ENCODE measurements at places on chromosomes 1 and 21.

DNA sequence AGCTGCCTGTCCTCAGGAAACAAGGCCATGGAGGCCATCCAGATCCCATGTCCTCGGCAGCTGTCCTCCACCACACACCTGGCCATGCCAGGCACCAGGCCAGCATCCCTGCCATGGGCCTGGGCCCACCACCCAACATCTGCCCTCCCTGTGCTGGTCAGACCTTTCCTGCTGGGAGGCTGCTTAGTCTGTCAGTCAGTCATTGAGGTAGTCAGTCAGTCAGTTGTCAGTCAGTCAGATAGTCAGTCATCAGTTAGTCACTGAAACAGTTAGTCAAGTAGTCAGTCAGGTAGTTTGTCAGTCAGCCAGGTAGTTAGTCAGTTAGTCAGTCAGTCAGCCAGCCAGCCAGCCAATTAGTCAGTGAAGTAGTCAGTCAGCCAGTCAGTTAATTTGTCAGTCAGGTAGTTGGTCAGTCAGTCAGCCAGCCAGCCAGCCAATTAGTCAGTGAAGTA is 17.2 kb downstream of the KRTAP10-1 start:
- DNase-seq = no peak

DNA sequence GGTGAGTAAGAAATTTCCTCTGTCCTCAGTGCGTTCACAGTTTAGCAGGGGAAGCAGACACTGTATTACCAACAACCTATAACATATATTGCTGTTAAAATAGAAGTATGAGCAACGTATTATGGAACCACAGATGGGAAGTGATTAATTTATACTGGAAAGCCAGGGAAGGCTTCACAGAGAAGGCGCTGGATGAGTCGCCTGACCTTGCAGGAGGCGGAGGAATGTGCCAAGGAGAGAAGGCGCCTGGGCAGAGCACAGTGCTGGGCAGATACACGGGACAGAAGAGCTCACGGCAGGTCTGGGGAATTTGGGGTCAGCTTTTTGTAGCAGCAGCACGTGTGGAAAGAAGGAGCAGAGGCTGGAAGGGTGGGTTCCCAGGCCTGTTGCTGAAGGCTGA is 116.3 kb downstream of the DHRS3 start:
- DNase-seq = no peak

DNA sequence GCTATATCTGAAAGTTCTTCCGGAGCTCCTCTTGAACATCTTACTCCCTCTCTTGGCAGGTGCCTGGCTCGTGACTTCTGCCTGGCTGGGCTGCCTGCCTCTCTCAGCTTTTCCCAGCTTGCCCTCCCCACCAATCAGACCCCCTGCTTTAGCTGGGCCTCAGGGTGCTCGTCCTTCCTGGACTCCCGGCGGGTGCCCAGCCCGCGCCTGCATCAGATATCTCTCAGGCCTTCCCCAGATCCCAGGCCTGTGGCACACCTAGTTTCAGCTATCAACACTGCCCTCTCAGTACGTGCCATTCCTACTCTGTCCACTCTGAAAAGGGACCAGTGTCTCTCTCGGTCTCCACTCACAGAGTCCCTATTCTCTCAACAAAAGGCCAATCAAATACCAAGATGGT is 96.5 kb upstream of the CLDN14 start:
- no peak for DNase-seq

DNA sequence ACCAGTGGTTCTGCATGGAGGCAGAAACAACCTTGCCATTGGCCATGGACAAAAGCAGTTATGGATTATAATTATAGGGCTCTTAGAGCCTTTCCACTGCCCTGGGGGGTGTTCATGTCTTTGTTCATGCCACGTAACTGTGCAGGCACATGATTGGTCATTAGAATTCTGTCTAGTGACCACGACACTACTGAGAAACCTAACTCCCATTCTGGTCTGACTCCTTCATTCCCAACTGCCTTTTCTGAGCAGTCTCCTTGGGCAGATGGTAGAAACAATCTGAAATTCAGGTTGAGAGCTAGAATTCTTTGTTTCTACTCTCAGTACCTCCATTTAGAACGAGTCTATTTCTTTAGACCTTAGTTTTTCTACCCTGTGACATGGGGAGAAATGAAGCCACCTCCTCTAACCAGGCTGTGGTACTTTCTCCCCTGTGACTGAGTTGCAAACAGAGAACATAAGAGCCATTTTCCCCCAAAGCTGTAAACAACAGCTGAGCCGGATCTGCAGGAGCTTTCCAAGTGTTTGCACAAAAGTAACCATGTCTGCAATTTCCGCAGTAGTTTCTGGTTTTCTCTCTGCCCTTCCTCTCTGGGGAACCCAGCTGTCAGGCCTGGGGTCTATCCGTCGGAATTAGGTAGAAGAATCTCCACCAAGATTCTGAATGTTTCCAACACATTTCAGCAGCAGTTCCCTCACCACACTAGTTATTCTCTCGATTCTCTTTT is 37.7 kb upstream of the IPO9 start:
- no peak for DNase-seq

DNA sequence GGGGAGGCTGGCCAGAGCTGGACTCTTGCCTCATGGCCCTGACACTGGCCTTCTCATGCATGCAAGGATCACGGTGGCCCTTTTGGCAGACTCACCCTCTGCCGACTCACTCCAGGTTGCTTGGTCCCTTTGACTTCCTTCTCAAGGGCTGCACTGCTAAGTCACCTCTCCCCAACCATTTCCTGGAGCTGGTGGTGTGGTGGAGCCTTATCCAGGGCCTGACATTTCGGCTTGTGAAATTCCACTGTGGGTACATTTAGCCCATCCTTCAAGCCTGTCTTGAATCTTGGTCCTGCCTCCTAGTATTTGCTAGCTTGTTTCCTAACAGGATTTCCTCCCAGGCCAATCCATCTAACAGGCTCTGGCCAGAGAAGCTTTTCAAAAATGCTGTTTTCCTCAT is 52.6 kb upstream of the JUN start:
- no peak for DNase-seq

GRCh38 chr1:72521659-72522058 is 239.3 kb upstream of the NEGR1 start:
- no peak for DNase-seq

- no peak for DNase-seq
Observed at GRCh38 chr1:30696831-30697230, 26.6 kb downstream of the MATN1 start.

- no peak for DNase-seq
Observed at GRCh38 chr1:209667708-209668107, 7.5 kb upstream of the G0S2 start.

GRCh38 chr1:233668725-233669294 is 54.9 kb downstream of the KCNK1 start:
- DNase-seq = no peak

- no peak for DNase-seq
Observed at GRCh38 chr1:168477792-168478191, 66.0 kb downstream of the XCL2 start.

GRCh38 chr1:245800901-245801605 is 646.3 kb downstream of the KIF26B start:
- DNase-seq = no peak

- DNase-seq = no peak
Observed at GRCh38 chr1:19220080-19220846, 10.2 kb upstream of the UBR4 start.

GRCh38 chr1:39895731-39896480 is 5.8 kb downstream of the MYCL start:
- no peak for DNase-seq

- DNase-seq = no peak
Observed at GRCh38 chr1:221137666-221138065, 258.4 kb downstream of the HLX start.

DNA sequence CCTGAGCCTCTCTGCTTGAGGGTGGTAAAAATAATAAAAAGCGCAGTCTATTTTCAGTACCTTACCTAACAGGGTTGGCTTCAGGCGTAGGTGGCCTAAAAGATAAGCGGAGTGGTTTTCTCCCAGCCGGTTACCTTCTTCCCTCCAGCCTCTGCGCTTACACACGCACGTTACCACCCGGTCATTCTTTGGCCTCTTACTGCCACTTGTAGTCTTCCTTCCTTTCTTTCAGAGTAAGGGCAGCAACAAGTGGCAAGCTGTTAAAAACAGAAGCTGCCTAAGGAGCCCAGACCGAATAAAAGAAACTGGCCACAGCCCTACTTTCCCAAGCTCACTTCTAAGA is 35.4 kb downstream of the CLCA1 start:
- DNase-seq = no peak

- DNase-seq = no peak
Observed at GRCh38 chr21:45478816-45479669, 63.2 kb downstream of the SLC19A1 start.

DNA sequence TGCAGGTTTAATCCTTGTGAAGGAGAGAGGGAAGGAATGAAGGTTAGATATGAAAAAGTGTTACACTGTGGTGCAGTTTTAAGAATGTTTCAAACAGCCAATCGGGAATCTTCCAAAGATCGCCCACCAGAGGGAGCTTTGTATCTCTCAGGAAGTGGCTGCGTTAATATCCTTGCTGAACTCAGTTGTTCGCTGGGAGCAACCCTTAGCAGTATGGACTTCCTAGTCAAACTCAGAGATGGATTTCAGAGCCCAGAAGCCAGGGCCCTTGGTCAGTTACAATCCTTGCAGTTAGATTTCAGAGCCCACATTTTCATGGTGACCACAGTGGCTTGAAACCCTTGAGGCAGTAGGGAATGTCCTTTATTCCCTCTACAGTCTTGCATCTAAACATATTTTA is 136.2 kb downstream of the NTNG1 start:
- no peak for DNase-seq

- no peak for DNase-seq
Observed at GRCh38 chr1:41053316-41053715, 31.8 kb upstream of the SLFNL1 start.

DNA sequence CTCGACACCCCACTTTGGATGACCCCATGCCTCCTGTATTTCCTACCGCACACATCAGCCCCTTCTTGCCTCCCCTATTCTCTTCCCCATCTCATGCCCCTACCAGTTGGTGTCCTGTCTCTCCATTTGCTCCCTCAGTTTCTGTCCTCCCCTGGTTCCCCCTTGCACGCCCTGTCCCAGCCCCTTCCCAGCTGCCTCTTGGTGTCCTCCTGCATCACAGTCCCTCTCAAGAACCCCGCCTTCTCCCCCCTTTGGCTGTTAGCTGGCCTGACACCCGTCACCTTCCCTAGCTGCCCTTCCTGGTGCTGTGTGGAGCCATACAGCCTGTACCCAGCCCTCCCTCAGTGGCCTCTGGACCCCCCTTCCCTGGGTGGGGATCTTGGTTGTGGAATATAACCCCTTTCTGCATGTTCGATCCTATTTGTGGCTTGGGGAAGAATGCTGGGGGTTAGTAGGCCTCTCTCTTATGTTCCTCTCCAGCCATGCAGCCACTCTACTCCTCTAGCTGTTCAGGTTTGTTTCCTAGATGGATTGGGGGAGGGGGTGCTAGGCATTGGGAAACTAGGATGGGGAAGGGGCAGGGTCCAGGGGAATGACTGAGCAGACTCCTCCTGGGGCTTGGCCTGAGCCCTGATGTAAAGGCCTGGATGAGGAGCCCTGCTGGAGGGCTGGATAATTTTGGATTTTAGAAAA is 41.4 kb upstream of the NFASC start:
- no peak for DNase-seq

GRCh38 chr1:96643519-96643918 is 78.1 kb upstream of the PTBP2 start:
- DNase-seq = no peak

- no peak for DNase-seq
Observed at GRCh38 chr21:34807146-34807880, 138.5 kb downstream of the CLIC6 start.

DNA sequence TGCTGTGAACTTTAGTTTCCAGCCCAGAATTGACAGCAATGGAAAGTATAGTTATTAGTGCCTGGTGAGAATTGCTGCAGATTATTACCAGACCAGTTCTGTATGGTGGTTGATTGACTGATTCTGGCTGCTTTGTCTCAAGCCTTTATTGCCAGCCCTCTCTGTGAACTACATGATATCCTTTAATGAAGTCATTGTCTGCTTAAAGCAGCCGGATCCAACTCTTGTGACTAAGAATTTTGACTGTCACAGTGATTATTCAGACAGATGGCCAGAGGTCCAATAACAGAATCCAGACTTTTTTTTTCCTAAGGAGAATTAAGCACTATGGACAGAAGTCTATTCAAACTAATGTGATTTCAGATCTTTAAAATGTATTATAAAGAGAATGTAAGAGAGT is 1548.6 kb upstream of the B3GALT2 start:
- DNase-seq = no peak

DNA sequence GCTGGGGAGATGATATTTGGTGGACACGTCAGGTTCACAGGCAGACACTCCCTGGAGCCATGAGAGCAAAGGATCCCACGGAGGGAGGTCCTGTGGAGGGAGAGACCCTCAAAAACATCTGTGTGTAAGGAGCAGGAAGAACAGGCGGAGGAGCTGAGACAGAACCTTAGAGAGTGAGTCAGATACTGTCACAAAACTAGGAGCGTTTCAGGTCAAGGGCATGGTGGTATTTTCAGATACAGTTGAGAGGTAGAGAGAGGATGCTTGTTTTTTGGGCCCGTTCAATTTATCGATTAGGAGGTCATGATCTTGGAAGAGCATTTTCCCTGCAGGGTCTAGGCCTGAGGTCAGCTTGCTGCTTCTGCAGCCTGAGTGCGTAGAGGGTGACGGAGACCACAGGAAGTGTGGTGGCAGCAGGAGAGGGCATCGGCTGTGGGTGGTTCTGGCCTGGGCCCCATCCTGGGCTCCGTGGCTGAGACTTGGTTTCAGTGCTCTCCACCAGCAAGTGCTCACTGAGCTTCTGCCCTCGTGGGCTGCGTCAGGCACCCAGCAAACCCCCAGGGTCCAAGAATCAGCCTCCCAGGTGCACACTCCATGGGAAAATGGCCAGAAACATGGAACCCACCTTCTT is 39.9 kb downstream of the SPSB1 start:
- no peak for DNase-seq

- no peak for DNase-seq
Observed at GRCh38 chr1:203142684-203143408, 15.3 kb downstream of the ADORA1 start.

- no peak for DNase-seq
Observed at GRCh38 chr1:110787328-110788071, 85.4 kb upstream of the CD53 start.

- no peak for DNase-seq
Observed at GRCh38 chr1:62386351-62387121, 50.3 kb upstream of the USP1 start.

DNA sequence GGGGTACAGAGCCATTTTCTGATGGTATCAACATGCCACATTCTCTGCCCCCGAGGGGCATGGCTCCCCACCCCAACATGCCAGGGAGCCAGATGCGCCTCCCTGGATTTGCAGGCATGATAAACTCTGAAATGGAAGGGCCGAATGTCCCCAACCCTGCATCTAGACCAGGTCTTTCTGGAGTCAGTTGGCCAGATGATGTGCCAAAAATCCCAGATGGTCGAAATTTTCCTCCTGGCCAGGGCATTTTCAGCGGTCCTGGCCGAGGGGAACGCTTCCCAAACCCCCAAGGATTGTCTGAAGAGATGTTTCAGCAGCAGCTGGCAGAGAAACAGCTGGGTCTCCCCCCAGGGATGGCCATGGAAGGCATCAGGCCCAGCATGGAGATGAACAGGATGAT is 50.6 kb downstream of the ACP6 start:
- DNase-seq = no peak

GRCh38 chr1:97989094-97989680 is 68.4 kb upstream of the DPYD start:
- DNase-seq = no peak

- DNase-seq = no peak
Observed at GRCh38 chr1:31987135-31987619, 26.5 kb upstream of the KHDRBS1 start.

- DNase-seq = peak; percentile 73
Observed at GRCh38 chr1:2204415-2205190, 10.0 kb upstream of the FAAP20 start.

GRCh38 chr21:45130324-45130774 is 56.0 kb downstream of the ADARB1 start:
- no peak for DNase-seq
